ENCODE measurements at places on chromosomes 1 and 21.

DNA sequence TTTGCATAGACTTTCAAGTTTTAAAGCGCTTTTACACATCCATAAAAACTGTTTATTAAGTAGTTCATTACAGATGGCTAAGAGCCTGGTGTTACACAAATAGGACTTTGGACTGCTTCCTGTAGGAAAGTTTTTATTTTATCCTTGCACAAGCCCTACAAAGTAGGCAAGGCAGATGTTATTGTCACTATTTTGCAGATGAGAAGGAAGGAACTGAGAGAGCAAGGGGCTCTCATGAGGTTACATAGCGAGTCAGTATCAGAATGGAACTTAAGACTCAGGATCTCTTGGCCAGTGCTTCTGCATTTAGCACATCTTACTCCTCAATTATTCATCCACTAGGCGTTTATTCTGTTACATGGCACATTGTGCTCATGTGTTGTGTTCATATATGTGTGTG, 2.6 kb upstream of the MAPKAPK2 start:
- DNase-seq = no peak

DNA sequence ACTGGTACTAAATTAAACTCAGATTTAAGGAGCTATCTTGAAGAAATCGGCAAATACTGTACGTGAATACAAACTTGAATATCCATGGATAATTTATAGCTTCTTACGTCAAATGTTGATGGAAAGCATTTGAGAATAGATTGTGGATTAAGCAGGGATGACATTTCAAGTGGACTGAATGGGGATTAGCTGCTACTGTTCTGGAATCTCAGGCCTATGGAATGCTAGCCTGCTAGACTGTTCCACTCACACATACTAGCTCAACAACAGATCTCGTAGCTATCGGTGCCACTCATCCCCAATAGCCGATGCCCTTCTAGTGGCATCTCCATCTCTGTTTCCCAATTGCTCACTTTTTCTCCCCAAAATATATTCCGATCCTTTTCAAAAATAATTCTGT, 62.0 kb upstream of the USP25 start:
- DNase-seq = no peak

DNA sequence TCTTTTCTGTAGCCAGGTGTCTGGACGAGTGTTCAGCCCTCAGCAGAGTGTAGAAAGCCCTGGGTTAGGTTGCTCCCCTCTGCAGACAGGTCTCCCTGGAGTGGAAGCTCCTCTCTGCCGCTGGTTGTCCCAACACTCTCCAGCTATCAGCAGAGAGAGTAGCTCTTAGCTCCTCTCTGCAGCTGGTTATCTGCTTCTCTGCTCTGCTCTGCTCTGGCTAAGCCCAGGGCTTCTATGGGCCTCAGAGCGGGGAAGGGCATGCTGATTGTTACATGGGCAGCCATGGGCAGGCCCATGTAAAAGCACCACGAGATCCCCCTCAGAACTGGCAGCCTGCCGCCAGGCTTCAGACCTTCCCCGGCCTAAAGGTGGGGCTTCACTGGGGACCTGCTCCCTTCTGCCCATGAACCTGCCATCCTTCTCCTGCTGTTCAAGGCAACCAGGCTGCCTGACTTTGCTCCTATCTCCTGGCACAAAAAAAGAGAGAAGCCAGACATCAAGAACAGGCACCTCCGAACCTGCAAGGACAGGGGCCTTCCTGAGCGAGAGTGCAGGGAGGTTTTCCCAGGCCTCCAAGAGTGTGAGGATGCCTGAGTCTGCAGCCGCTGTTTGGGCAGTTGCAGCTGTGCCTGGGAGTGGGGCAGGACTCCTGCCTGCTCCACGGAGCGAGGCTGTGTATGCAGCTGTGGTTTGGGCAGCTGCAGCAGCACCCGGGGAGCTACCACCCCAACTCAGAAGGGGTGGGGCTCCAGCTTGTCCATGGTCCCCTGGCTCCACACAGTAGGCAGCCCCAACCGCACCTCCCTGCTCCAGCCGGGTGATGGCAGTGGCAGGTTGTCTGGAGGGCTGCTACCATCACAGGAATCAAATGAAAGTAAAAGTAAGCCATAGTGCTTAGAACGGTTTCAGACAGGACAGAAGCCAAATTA, 973.7 kb downstream of the LTN1 start:
- DNase-seq = no peak

- DNase-seq = no peak
Observed at GRCh38 chr1:17574516-17574915, 35.0 kb downstream of the ARHGEF10L start.

GRCh38 chr1:159911326-159912070, 11.5 kb upstream of the CFAP45 start:
- DNase-seq = no peak

- DNase-seq = peak; percentile 66
Observed at GRCh38 chr1:41411229-41411628, 50.0 kb downstream of the FOXO6 start.

DNA sequence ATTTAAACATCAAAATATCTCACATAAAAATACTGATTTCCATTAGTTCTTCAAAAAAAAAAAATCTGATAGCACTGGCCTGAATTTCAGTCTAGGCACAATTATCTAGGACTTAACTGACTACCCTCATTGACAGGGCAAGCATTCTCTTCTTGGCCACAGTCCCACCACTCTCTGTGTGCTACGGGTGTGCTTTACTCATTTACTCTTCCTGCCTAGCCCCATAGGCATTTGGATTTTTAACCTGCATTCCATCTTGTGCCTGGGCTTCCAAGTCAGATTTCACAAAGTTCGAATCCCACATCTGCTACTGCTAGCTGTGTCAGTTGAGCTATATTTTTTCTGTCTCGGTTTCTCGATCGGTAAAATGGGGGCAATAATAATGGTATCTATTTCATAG, 38.0 kb downstream of the PTPN14 start:
- no peak for DNase-seq

DNA sequence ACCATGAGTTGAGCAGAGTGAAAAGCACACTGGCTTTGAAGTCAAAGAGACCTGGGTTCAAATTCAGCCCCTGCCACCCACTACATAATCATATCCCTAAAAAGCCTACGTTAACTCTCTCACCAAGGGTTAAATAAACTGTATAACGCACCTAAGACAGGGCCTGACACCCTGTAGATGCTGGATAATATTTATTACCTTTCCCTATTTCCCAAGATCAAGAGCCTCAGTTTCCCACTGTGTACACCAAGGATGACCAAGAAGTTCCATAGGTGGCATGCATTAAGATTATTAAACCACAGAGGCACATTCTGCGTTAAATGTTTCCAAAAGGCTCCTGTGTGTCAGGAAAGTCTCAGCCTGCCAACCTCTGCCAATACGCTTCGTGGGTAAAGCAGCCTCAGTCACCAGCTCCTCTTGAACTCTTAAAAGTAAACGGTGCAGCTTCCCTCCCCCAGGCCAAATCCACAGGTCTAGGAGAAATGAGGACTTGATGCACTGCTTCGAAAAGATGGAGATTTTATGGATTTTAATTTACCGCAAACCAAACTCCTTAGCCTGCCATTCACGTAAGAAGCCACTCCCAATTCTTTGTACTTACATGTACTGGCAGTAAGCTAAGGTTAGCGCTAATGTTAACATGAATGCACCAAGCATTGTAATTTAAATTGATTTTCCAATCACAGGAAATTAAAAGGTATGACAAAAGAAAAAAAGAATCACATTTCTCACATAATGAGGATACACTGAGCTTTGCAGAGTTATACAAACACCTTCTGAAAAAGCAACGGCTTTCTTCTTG, 2.6 kb downstream of the USP24 start:
- DNase-seq = no peak

GRCh38 chr1:6418668-6419396, 887 bp downstream of the HES2 start:
- no peak for DNase-seq

- no peak for DNase-seq
Observed at GRCh38 chr1:1554550-1554925, 14.1 kb upstream of the TMEM240 start.

GRCh38 chr1:201766131-201766866, 62.7 kb upstream of the IPO9 start:
- no peak for DNase-seq

- DNase-seq = no peak
Observed at GRCh38 chr1:207459008-207459407, 4.9 kb downstream of the CR2 start.

GRCh38 chr21:45320261-45321025, 32.7 kb upstream of the POFUT2 start:
- peak; percentile 71 for DNase-seq

- DNase-seq = no peak
Observed at GRCh38 chr1:234780531-234781162, 170.7 kb upstream of the IRF2BP2 start.

GRCh38 chr21:37365517-37366481, 774 bp upstream of the DYRK1A start:
- peak; percentile 86 for DNase-seq

DNA sequence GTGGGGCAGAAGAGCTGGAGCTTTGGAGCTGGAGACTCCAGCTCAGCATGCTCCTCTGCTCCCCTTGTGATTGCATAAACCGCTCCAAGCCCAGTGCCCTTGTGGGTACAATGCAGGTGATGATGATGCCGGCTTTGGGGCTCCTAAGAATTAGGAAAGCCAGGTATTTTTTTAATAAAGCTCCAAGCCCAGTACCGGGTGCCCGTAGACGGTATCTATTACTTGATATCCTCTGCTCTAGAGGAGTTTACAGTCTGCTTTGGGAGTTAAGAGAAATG, 27.2 kb downstream of the TENT5C start:
- no peak for DNase-seq

DNA sequence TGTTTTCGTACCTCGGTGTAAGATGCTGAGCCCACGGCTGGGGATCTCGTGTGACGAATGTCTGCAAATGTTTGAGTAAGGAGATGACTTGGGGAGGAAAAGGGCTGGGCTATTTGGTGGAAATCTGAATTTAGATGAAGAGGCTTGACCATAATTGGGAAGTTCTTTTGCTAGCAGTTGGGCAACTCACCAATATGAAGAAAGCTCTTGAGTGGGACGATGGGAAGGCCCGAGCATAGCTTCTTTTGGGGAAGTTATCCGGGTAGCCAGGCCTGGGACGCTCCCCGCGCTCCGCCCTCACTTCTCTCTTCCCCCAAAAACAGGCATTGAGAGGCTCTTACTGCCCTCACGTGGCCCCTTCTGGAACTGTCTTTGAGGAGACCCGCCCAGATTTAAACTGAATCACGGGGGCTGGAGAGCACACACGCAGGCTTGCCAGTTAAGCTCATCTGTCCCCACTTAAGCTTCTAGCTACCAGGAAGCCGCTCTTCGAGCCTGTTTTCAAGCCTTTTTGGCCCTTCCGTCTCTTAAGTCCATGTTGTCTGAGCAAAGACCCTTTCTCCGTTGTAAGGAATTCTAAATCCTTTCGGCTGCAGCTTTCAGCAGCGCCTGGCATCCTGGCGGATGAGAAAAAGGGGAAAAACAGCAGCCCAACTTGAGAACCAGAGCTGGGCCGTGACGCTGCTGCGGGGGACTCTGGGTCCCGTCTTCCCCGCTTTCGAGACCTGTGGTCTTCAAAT, 93.1 kb downstream of the NID1 start:
- DNase-seq = peak; percentile 72

- DNase-seq = no peak
Observed at GRCh38 chr1:45400049-45400448, 59.8 kb upstream of the MUTYH start.

DNA sequence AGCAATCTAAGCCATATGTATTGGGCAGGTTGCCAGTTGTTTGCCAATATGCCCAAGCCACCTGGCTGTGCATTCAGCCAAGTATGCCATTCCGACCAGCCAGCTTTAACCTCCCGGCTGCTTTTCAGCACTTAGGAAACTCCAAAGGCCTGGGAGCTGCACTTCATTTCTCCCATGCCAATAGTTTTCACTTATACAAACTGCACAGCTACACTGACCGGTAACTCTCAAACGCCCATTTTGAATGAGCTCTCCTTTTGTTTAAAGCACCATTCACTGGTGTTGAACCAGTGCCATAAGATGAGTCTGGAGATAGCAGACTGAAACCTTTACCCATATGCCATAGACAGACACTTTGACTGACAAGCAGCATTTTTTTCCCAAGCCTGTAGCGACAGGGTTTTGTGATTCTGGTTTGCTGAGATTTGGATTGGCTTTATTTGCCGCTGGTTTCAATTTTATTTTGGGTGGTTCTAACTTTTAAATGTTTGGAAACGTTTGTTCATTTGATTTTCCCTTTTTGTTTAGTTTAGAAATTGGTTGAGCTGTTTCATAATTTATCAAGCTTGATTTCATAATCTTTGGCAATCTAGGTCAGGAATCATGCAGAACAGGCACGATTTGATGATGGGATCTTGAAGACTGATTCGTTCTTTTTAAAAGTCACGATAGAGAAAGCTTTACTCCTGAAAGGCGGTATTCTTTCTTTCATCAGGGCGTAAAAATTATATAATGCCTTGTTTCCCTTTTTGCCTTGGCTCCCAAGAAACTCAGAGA, 144.6 kb downstream of the NFIA start:
- DNase-seq = peak; percentile 90

GRCh38 chr21:41388259-41388658, 26.4 kb downstream of the MX2 start:
- no peak for DNase-seq

DNA sequence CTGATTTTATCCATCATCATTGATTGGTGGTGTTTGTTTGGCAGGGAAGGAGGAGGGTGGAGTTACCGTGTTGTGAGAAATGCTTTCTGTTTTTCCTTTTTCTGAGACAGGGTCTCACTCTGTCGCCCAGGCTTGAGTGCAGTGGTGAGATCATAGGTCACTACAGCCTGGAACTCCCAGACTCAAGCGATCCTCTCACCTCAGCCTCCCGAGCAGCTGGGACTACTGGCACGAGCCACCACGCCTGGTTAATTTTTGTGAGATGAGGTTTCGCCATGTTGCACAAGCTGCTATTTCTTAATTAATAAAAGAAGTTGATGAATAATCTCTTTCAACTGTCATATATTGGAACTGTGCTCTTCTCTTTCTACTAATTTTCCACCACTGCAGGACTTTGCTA, 44.3 kb downstream of the HUNK start:
- DNase-seq = no peak

DNA sequence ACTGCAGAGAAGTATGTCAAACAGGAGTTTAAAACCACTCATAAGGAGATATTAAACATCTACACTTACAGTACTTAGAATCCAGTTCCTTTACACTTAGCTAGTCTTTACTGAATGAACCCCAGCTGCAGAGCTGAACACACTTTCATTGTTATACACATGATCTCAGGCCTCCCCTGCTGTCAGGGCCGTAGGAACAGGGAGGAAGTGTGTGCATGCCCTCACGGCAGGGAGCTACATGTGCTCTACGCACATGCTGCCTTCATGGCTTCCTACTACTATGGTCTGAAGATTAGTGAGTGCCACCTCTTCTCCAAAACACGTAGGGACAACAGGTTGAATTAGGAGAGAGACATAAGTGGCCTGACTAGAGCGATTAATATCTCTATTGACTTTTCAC, 191.5 kb downstream of the SIPA1L2 start:
- DNase-seq = no peak

GRCh38 chr1:79472067-79472656, 465.6 kb upstream of the ADGRL4 start:
- DNase-seq = no peak

GRCh38 chr21:45126204-45126626, 51.8 kb downstream of the ADARB1 start:
- DNase-seq = peak; percentile 92

GRCh38 chr1:78303620-78304019, 187.2 kb upstream of the PTGFR start:
- no peak for DNase-seq
